ENCODE measurements at places on chromosomes 6 and 20.

DNA sequence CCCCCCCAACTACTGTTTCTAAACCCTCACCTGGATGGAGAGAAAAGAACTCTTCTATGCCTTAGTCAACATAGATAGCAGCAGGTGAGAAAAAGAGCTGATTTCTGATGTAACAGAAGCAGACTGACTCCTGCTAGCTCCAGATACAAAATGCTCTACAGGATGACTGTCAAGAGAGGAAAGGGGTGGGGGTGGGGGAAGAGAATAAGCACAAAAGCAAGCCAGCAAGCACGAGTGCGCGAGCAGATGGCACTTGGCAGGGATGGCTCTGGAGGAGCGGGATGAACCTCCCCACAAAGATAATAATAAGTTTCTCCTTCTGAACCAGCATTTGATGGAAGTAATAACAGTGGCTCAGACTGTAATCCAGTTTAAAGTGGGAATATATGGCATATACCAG lies 45.6 kb upstream of the SPDEF start:
- DNase-seq, result no peak

DNA sequence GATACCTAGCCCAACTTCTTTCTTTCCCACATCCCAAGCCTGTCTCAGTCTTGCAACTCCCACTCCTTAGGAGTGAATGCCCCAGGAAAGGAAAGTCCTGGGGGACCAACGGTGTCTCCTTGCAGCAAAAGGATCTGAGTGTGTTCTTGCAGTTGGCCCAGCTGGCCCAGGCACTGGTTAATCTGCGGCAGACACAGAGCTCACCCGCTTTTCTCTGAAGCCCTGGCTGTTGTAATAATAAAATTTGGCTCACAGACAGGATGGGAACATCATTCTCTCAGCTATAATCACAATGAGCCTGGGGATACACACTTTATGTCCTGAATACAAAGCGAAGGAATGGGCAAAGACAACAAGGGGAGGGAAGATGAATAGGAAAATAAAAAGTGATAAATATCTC lies 287.0 kb upstream of the PRND start:
- no peak for DNase-seq

GRCh38 chr20:24675651-24676352 lies 206.4 kb downstream of the SYNDIG1 start:
- no peak for DNase-seq

- no peak for DNase-seq
Measured at GRCh38 chr6:20876561-20876960, 342.3 kb downstream of the CDKAL1 start.

DNA sequence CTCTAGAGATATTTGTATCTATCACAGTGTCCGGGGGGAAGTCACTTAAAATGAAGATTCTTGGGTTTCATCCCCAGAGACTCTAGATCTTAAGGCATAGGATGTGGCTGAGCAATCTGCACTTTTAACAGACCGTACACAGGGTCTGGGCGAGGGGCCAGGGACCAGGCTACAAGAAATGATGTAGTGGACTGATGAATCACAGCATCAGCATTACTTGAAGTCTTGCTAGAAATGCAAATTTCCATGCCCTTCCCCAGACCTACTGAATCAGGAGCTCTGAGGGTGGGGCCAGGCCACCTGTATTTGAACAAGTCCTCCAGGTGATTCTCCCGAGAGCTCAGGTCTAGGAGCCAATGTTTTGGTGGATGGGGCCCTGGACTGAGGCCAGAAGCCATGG lies 168.4 kb downstream of the DOK5 start:
- DNase-seq, result no peak

GRCh38 chr6:68951270-68951669 lies 316.2 kb downstream of the ADGRB3 start:
- DNase-seq, result no peak

GRCh38 chr6:32982702-32983492 lies 14.5 kb downstream of the BRD2 start:
- DNase-seq, result no peak
